ENCODE measurements at places on chromosomes 1 and 21. TPM values are rescaled to one million over a fixed set of nuclear protein-coding genes. Genes with fewer than 3 reads are reported as not detected.

Gene CR1
- total RNA-seq: 0.96 TPM

Gene ENSA
- total RNA-seq: 329 TPM

Gene NCDN
- 10.6 TPM for total RNA-seq

Gene ARTN
- total RNA-seq: 7.4 TPM

Gene TCHHL1
- not detected for total RNA-seq

Gene NUAK2
- 28.3 TPM for total RNA-seq

Gene GPR52
- total RNA-seq: 0.56 TPM

Gene FMO5
- 0.68 TPM for total RNA-seq

Gene SH2D2A
- total RNA-seq: 1.4 TPM

Gene AK5
- total RNA-seq: not detected

Gene BRDT
- not detected for total RNA-seq

Gene PLA2G4A
- 8.4 TPM for total RNA-seq

Gene DISP3
- not detected for total RNA-seq

Gene SPRR2F
- 198 TPM for total RNA-seq

Gene RXFP4
- not detected for total RNA-seq

Gene C1orf74
- 6.3 TPM for total RNA-seq

Gene LCE1A
- not detected for total RNA-seq

Gene URB2
- 6.3 TPM for total RNA-seq

Gene ACOT11
- 16.1 TPM for total RNA-seq

Gene NTPCR
- total RNA-seq: 44.0 TPM

Gene MPZ
- 1.4 TPM for total RNA-seq

Gene RO60
- total RNA-seq: 26.1 TPM

Gene BARHL2
- total RNA-seq: not detected

Gene LRRIQ3
- total RNA-seq: 0.28 TPM

Gene CDCP2
- not detected for total RNA-seq

Gene RIMKLA
- total RNA-seq: 0.08 TPM

Gene NBPF6
- not detected for total RNA-seq

Gene OR2L3
- not detected for total RNA-seq

Gene ASTN1
- total RNA-seq: not detected

Gene CAMSAP2
- 14.7 TPM for total RNA-seq

Gene SUSD4
- 42.2 TPM for total RNA-seq

Gene TRABD2B
- total RNA-seq: 0.64 TPM

Gene KAZN
- 33.9 TPM for total RNA-seq

Gene PDE4B
- total RNA-seq: 1.6 TPM

Gene TRIM45
- total RNA-seq: 1.8 TPM

Gene DIO1
- not detected for total RNA-seq

Gene RUNX1
- total RNA-seq: 18.3 TPM

Gene RGS13
- total RNA-seq: not detected

Gene KANK4
- total RNA-seq: not detected

All from esophagus mucosa (tissue), 1 donor.